Fibroblast of lung (primary cell): ENCODE measurements at places on chromosomes 6 and 20.
A peak's percentile ranks its signal among the peaks of the same experiment; 100 is the strongest.

GRCh38 chr20:32567384-32568178 is 17.6 kb downstream of the NOL4L start:
- DNase-seq = no peak

- no peak for DNase-seq
Observed at GRCh38 chr6:105781248-105781647, 304.9 kb upstream of the PRDM1 start.

- peak; percentile 6 for DNase-seq
Observed at GRCh38 chr6:74000666-74001490, 304.9 kb downstream of the CD109 start.

- DNase-seq = no peak
Observed at GRCh38 chr20:703006-703405, 27.4 kb upstream of the SCRT2 start.

GRCh38 chr6:129195643-129196042 is 312.7 kb downstream of the LAMA2 start:
- DNase-seq = no peak

DNA sequence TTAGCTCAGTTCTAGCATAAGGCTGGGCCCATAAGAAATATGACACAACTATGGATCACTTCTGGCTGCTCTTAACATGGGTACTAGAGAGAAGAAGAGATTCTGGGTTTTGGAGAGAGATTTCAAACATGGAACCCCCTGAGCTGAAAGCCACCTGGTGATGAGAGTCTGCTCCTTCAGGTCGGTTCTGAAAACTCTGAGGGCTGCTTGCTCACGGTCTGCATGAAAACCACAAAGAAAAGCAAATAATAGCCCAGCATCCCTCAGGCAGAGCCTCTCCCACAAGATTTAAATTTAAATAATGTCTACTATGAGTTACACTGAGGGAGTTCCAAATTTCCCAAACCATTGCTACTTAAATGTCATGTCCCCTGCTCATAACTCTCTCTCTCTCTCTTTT is 301.5 kb downstream of the BMP7 start:
- no peak for DNase-seq

- peak; percentile 18 for DNase-seq
Observed at GRCh38 chr6:141562186-141562811, 570.4 kb upstream of the GJE1 start.

GRCh38 chr6:47165918-47166317 is 123.8 kb upstream of the ADGRF1 start:
- DNase-seq = peak; percentile 64

GRCh38 chr20:50642288-50642803 is 49.0 kb downstream of the RIPOR3 start:
- no peak for DNase-seq

DNA sequence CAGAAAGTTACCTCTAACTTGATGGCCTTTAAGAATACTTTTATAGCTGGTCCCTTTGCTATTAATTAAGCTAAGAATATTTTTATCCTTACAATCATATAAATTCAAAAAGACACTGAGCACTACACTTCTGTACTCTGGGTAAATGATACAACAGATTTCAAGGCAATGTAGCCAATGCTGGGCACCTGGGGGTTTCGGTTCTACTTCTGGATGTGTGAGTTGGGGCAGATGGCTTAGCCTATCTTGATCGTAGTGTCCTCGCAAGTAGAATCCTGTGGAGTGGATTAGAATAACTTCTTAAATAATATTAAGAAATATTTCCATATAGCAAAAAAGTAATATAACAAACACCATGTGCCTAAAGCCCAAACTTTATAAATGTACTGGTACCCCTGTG is 96.9 kb upstream of the NT5E start:
- DNase-seq = no peak

GRCh38 chr6:33628401-33628964 is 7.4 kb downstream of the ITPR3 start:
- no peak for DNase-seq

DNA sequence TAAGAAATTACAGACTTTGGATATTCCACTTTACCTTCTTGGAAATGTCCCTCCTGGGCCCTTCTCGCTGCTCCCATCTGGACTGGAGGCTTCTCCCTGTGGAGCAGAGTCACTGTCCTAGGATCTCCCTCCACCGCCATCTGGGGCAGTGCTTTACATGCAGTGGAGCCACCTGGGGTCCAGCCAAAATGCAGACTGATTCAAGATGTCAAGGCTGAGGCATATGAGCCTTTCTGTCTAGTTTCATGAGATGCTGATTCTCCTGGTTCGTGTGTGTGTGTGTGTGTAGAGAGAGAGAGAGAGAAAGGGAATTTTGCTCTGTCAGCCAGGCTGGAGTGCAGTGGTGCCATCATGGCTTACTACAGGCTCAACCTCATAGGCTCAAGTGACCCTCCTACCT is 14.9 kb downstream of the MICA start:
- DNase-seq = no peak
